ENCODE measurements at places on chromosomes 3 and 15. TPM values are rescaled to one million over a fixed set of nuclear protein-coding genes. Genes with fewer than 3 reads are reported as not detected.

DNA sequence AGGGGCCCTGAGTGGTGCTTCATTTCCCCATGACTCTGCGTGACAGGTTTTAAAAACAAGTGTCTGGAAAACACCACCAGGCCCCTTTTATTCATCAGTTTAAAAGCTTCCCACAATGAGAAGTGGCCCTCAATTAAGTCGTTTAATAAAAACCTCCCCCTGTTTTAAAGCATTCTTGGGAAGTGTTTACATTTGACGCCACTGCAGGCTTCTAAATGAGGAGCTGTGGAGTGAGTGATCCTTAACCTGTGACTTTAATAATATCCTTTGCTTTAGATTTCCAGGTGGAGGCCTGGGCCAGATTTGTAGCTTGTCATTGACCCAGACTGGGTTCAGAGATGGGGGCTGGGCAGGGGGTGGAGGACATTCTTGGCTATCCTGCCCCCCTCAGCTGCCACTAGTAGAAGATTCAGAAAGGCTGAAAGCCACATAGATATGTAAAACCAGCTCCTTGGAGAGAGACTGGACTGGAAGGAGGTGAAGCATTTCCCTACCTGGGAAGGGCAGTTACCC, 11.3 kb downstream of the CGNL1 start:
- no peak overlapping the region for H3K27ac ChIP-seq
- no peak for DNase-seq
- H3K36me3 ChIP-seq, result no peaks in the 10 kb centered on the region

DNA sequence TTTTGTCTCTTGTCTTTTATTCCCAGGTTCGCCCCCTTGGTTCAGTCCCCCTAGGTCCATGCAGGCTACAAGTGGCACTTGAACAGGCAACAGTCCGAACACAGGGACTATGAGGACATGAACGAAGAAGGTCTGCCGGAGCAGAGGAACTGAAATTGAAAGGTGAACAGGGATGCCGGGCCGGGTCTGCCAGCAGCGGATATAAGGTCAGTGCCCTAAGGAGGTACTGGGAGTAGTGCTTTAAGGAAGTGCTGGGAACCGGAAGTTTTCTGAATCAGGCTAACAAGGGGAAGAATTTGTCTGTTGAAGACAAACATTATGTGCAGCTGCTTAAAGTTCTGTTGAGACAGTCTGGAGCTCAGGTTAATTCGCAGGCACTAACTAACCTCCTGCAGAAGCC, 46.8 kb downstream of the LSM3 start:
- H3K4me3 ChIP-seq, result no peak overlapping the region
- H3K27ac ChIP-seq, result no peak overlapping the region
- no peak for DNase-seq
- peaks cover 27% of the 10 kb centered on the region for H3K4me1 ChIP-seq
- H3K36me3 ChIP-seq, result no peaks in the 10 kb centered on the region
- H3K27me3 ChIP-seq, result no peaks in the 10 kb centered on the region

- no peaks in the 10 kb centered on the region for H3K27me3 ChIP-seq
- no peak for DNase-seq
- no peaks in the 10 kb centered on the region for H3K4me1 ChIP-seq
- no peak overlapping the region for H3K27ac ChIP-seq
- H3K36me3 ChIP-seq, result no peaks in the 10 kb centered on the region
Observed at GRCh38 chr15:62187910-62188309, 22.8 kb upstream of the C2CD4B start.

- H3K36me3 ChIP-seq, result no peaks in the 10 kb centered on the region
- peak; percentile 1 for DNase-seq
- H3K4me3 ChIP-seq, result no peak overlapping the region
- no peak overlapping the region for H3K27ac ChIP-seq
Observed at GRCh38 chr3:74027121-74027520, 402.4 kb upstream of the PDZRN3 start.

GRCh38 chr3:8443829-8444791, 57.5 kb upstream of the LMCD1 start:
- DNase-seq, result peak; percentile 99
- no peaks in the 10 kb centered on the region for H3K36me3 ChIP-seq
- H3K4me1 ChIP-seq, result peaks cover 69% of the 10 kb centered on the region
- H3K27me3 ChIP-seq, result no peaks in the 10 kb centered on the region

- H3K4me3 ChIP-seq, result peak overlapping the region; percentile 98
- peaks cover 44% of the 10 kb centered on the region for H3K36me3 ChIP-seq
- H3K27me3 ChIP-seq, result no peaks in the 10 kb centered on the region
- peaks cover 87% of the 10 kb centered on the region for H3K4me1 ChIP-seq
Observed at GRCh38 chr3:48553886-48554845, 2.4 kb downstream of the PFKFB4 start.

DNA sequence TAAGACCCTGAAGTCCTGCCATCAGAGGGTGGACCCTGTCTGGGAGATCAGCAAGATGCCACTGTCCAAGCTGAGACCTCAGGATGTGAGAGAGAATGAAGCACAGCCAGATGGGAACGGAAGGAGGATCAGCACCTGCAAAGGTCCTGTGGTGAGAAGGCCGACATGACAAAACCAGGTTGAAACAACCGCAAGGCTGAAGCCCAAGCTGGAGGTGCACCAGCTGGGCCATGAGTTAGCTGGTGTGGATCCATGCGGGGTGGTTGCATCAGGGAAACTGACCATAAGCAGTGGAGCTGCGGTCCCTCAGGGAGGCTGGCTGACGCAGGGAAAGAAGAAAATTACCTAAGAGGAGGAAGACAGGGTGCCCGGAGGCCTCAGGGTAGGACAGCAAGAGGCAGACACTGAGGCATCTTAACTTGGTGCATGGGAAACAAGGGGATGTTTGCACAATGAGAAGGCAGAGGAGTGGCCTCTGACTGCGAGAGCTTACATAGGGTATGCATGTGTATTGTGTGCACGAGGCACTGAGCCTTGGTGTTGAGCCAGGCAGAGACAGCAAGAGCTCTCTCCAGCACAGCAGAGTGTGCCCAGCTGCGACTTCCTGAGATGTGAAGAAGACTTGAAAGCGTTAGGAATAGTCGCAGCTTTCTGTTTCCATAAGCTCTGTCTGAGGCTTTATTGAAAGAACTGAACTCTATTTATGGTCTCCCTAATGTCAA, 497.7 kb downstream of the OCA2 start:
- H3K4me1 ChIP-seq, result no peaks in the 10 kb centered on the region
- no peaks in the 10 kb centered on the region for H3K27me3 ChIP-seq
- no peak for DNase-seq
- H3K36me3 ChIP-seq, result no peaks in the 10 kb centered on the region

DNA sequence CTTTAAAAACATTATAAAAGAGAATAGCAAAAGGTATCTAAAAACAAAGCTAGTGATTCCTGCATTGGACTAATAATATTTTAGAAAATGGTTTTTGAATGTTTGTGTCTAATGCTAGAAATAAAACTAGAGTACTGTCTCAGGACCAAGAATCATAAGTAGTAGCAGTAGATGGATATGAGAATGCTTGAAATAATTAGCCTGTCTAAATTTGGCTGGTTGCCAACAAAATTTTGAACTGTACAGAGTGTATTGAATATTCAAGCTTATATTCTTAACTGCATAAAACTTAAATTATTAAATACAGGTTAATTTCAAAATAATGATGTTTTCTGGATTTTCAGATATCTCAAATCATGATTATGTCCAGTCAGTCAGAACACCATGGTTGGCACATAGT, 14.0 kb downstream of the ABHD5 start:
- H3K36me3 ChIP-seq, result peaks cover 11% of the 10 kb centered on the region
- no peak for DNase-seq
- no peak overlapping the region for H3K27ac ChIP-seq
- peaks cover 35% of the 10 kb centered on the region for H3K4me1 ChIP-seq

- no peaks in the 10 kb centered on the region for H3K4me1 ChIP-seq
- no peak overlapping the region for H3K27ac ChIP-seq
- no peak for DNase-seq
- peaks cover 1% of the 10 kb centered on the region for H3K27me3 ChIP-seq
Observed at GRCh38 chr3:11050666-11051323, 58.2 kb downstream of the SLC6A1 start.

- no peak overlapping the region for H3K4me3 ChIP-seq
- no peaks in the 10 kb centered on the region for H3K4me1 ChIP-seq
- no peak for DNase-seq
- H3K36me3 ChIP-seq, result no peaks in the 10 kb centered on the region
- no peaks in the 10 kb centered on the region for H3K27me3 ChIP-seq
Observed at GRCh38 chr15:33440900-33441299, 130.1 kb downstream of the RYR3 start.

GRCh38 chr3:47854267-47854666, 51.3 kb downstream of the DHX30 start:
- no peak overlapping the region for H3K27ac ChIP-seq
- H3K4me3 ChIP-seq, result no peak overlapping the region
- DNase-seq, result no peak
- no peaks in the 10 kb centered on the region for H3K4me1 ChIP-seq
- peaks cover 26% of the 10 kb centered on the region for H3K36me3 ChIP-seq

DNA sequence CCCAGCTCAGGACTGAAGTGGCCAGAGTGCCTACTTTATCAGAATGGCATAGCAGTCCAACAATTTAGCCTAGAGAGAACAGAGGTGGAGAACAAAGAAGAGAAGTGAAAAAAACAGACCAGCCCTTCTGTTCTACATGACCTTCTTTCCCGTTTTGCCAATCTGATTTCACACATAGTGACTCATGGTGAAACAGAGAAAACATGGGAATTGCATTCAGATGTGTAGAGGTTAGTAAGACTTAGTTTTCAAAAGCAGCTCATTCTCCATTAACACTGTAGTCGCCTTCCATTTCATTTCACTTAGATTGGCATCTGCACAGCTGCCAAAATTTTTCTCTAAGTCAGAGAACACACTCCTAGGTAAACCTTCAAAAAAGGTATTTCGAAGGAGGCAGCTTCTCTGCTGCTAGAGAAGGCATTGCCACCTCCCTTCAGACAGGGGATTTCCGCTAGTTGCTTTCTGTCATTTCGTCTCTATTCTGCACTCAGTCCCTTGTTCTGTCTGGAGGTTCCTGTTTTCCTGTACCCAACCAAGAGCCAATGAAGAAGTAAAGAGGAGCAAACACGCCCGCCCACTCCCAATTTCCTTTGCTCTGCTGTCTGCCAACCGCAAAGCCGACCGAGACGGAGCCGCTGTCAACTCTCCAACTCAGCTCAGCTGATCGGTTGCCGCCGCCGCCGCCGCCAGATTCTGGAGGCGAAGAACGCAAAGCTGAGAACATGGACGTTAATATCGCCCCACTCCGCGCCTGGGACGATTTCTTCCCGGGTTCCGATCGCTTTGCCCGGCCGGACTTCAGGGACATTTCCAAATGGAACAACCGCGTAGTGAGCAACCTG, at the start of gene ARL6IP5:
Gene ARL6IP5, plus strand, starts transcription at position 612 of the 842 bp plus-strand sequence. Its CDS starts 111 bp downstream, at position 723.
- H3K4me3 ChIP-seq, result peak within 1 kb of the TSS; percentile 88
- DNase-seq, result peak; percentile 78
- H3K27me3 ChIP-seq, result no peaks in the 10 kb centered on the region

DNA sequence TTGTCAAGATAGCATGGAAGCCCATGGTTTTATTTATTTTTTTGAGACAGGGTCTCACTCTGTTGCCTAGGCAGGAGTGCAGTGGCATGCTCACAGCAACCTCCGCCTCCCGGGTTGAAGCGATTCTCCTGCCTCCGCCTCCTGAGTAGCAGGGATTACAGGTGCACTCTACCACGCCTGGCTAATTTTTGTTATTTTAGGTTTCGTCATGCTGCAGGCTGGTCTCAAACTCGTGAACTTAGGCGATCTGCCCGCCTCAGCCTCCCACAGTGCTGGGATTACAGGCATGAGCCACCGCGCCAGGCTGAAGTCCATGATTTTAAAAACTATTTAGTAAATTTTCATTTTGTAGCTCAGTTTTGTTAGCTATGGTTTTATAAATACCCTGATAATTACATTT, 2.7 kb upstream of the ACTR8 start:
- no peaks in the 10 kb centered on the region for H3K27me3 ChIP-seq
- H3K4me1 ChIP-seq, result peaks cover 20% of the 10 kb centered on the region
- H3K4me3 ChIP-seq, result no peak overlapping the region
- H3K27ac ChIP-seq, result no peak overlapping the region
- H3K36me3 ChIP-seq, result peaks cover 37% of the 10 kb centered on the region

DNA sequence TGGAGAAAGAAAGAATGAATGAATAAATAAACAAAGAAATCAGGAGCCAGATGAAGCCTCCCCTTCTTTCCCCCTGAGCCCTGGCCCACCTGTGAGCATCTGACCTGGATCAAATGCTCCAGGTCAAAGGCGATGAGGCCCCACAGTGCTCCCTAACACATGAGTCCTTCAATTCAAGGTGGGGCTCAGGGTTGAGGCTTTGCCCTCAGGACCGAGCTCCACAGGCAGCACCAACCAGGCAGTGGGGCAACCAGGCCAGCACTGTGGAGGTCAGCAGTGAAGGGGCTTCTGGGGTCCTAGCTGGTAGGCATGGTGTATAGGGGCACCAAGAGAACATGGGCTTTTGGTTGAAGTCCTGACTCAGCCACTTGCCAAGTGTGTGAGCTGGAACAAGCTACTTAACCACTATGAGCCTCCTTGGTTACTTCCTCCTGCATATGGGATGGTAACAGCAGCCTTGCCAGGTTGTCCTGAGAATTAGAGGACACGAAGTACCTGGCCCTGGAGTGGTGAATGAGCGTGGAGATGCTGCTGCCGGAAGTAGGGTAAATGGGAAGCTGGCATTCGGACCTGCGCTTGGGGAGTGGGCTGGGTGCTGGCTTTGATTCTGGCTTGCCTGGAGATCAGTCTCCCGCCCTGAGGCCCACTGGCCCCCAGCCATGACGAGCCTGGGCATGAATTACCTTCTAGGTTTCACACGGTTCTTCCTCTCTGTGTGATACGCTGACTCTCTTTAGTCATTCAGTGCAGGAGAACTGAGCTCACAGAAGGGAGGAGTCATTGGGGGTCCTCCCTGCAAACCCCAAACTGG, 10.0 kb upstream of the PAQR5 start:
- H3K27ac ChIP-seq, result no peak overlapping the region
- H3K36me3 ChIP-seq, result no peaks in the 10 kb centered on the region
- H3K4me3 ChIP-seq, result no peak overlapping the region
- no peaks in the 10 kb centered on the region for H3K27me3 ChIP-seq
- no peak for DNase-seq

DNA sequence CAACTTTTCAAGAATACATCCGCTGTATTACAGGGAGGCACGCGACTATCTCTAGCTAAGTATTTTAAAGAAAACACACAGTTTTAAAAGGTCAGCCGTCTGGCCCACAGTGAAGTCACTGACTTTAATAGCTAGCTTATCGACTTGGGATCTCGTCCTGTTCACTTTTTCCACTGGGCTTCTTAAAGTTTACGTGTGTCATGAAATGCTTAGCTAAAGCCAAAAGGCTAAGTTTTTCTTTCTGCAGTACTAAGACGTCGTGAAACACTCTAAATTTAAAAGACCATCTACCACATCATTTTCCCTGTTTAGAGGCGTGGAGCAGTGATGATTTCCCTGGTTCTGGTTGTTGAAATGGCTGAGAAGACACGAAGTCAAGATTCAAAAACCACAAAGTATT, 27.1 kb downstream of the LRIG1 start:
- H3K4me3 ChIP-seq, result no peak overlapping the region
- H3K27me3 ChIP-seq, result no peaks in the 10 kb centered on the region
- H3K27ac ChIP-seq, result no peak overlapping the region
- H3K4me1 ChIP-seq, result peaks cover 85% of the 10 kb centered on the region

Gene VPS39
- total RNA-seq, result 22.9 TPM

Gene PLAAT1
- not detected for total RNA-seq

Gene CLDND1
- total RNA-seq, result 50.8 TPM

Gene DNAH1
- total RNA-seq, result 0.42 TPM

Gene ADAMTSL3
- 0.09 TPM for total RNA-seq

Gene MITF
- 0.38 TPM for total RNA-seq

Gene LTF
- total RNA-seq, result not detected

Gene SLC22A13
- total RNA-seq, result not detected

Gene TMEM87A
- total RNA-seq, result 42.8 TPM

Gene ZNF619
- total RNA-seq, result 5.2 TPM

Gene AHSG
- total RNA-seq, result 2,043 TPM

Gene THSD4
- total RNA-seq, result 0.07 TPM
